ENCODE measurements at places on chromosomes 13 and 19. TPM values are rescaled to one million over a fixed set of nuclear protein-coding genes. Genes with fewer than 3 reads are reported as not detected.

LIN37 gene
- 13.2 TPM for total RNA-seq

TRPC4 gene
- 25.3 TPM for total RNA-seq

FEM1A gene
- total RNA-seq = 17.4 TPM

- DNase-seq = no peak
Observed at GRCh38 chr19:38650911-38651584, 3.6 kb downstream of the ACTN4 start.

DNA sequence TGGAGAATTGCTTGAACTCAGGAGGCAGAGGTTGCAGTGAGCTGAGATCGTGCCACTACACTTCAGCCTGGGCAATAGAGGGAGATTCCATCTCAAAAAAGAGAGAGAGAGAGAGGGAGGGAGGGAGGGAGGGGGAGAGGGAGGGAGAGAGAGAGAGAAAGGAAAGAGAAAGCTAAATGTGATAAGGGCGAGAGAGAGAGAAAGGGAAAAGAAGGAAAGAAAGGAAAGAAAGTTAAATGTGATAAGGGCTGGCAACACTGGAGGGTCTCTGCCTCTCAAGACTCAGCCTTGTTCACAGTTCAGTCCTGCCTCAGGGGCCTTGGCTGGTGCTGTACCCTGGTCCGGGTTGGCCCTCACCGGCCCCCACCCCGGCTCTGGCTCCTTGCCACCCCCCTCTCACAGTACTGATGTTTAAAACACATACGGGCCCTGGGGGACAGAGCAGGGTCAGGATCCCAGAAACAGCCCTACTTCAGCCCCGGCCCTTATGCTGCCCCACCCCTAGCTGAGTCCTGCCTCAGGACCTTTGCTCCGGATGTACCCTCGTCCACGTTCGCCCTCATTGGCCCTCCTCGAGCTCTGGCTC, 3.5 kb downstream of the MAP1S start:
- DNase-seq = no peak

DNA sequence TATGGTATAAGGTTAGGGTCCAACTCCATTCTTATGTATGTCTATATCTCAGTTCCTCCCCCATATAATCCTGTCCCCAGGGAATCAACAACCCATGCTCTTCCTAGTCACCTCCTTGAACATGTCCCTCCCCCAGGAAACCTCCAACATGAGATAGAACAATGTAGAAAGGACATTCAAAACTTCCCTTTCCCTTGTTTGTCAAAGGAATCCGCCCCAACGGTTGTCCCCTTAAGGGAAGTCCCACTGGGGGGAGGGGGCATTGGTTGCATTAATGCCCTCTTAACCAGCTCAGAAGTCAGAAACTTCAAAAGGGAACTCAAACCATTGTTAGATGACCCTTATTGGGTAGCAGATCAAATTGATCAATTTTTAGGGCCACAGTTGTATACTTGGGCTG, 6.8 kb upstream of the ZNF561 start:
- no peak for DNase-seq

DNA sequence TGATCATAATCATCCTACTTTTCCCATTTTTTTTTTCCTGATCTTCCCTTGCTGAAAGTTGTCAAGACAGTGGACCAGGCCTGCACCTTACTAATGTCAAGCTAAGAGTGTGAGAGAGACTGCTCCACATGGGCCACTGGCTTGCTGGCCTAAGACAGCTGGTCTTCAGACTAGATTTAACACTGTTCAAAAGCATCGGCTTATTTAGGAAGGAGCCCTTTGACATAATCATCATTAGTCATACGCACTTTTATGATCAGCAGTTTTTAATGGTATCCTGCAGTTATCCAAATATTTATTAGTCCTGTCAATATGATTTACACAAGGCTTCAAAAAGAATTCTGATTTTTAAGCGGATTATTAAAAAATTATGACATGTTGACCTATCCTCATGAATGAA, 270.6 kb downstream of the DNAJC15 start:
- no peak for DNase-seq

DNA sequence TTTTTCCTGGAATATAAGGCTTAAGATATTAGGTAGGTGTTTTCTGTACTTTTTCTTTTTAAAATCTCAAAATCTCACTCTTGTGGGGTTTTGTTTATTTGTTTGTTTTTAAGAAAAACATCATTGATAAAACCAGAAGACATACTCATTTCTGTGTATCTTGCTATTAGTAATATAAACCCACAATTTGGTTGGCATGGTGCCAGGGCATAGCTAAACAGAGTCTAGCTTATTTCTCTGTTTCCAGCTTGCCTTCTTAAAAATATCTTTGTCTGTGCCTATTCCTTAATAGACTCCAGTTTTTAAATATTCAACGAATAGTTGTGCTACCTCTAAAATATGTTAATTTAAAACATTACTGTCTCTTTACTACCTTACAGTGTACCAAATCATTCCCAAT, 1121.9 kb upstream of the PCDH20 start:
- no peak for DNase-seq

- DNase-seq = peak; percentile 77
Observed at GRCh38 chr19:14477418-14478112, 2.4 kb upstream of the PTGER1 start.

DNA sequence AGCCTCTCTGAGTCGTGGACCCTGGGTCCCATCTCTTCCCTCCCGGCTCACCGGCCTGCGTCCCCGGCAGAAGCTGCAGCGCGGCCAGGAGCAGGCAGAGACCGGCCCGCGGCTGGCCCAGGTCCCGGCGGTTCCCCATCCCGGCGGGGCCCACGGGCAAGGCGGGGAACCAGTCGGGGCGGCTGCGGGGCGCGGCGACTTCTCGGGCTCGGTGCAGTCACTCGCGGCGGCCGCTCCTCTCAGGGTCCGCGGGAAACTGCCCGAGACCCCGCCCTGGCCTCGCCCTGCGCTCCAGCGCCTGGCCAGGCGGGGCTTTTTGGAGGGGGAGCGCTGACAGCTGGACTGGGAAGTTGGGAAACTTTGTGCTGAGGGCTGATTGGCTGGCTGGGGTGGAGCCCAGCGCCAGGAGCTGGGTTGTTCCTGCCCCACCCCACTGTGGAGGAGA, at the start of gene COL5A3:
Gene COL5A3, minus strand, starts transcription at position 258 of the 445 bp plus-strand sequence. Its CDS starts 119 bp downstream, at position 139.
- peak; percentile 41 for DNase-seq

DNA sequence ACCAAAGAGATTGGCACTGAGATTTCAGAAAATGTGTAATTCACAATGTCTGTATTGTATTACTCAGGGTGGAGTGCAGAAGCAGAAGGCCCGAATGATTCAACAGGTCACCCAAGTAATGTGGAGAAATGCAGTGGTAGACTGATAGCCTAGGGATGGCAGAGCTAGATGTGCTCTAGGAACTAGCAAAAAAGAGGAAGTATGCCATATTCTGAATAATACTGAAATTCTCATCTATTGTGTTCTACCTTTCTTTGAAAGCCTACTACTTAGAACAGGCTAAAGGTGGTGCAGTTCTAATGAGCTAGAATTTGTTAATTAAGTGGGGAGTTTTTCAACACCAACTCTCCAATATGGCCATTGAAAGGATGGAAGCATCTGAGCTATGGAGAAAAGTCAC, 1449.8 kb upstream of the MIR17HG start:
- no peak for DNase-seq

- DNase-seq = no peak
Observed at GRCh38 chr19:35860818-35861639, 4.3 kb downstream of the KIRREL2 start.

DNA sequence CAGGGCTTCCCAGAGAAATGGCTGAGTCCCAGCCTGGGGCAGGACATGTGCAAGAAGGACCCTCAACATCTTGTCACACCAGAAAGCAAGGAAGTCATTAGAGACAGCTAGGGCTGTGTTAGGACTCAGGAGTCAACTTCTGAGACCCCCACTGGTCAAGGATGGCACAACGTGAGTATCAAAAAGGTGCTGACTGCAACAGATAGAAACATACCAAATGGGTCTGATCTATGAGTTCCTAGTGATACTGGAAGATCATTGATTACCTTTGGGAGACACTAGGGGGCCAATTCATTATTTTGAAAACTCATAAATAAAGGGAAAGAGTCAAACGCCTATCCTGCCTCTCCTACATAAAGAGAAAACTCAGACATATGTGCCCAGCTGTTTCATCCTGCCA, 73.5 kb upstream of the GJB6 start:
- DNase-seq = no peak

GRCh38 chr19:2077398-2077797, 18.7 kb downstream of the MOB3A start:
- DNase-seq = no peak

DNA sequence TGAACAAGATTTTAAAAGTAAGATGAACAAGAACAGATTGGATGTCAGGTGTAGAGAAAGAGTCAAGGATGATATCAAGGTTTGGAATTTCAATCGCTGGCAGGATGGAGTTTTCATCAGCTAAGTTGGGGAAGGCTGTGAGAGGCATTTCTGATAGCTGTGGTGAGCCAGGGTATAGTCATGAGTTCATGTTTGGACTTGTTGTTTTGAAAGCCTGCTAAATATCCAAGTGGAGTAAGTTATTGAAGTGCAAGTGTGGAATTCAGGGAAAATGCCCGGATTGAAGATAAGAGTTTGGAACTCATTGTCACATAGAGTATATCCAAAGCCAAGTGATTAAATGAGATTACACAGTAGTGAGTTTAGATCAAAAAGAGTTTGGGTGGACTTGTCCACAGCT, 11.0 kb upstream of the EPSTI1 start:
- DNase-seq = no peak

DNA sequence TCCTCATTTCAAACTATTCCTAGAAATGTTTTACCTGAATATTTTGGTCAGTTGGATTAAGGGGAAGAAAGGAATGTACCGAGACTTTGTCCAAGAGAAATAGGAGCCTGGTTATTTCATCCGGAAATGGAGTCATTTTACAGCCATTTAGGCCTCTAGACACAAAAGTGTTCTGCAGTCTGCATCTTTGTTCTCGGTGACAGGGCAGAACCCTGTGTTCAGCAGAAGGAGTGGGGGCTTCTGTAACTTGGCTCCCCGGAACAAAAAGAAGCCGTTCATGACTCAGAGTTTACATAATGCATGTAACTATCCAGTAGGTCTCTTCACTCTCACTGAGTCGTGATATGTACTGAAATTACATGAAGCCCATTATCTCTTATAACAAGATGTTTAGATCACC, 21.6 kb upstream of the FNDC3A start:
- no peak for DNase-seq

GRCh38 chr13:59562924-59563323, 600.8 kb downstream of the DIAPH3 start:
- DNase-seq = no peak

DNA sequence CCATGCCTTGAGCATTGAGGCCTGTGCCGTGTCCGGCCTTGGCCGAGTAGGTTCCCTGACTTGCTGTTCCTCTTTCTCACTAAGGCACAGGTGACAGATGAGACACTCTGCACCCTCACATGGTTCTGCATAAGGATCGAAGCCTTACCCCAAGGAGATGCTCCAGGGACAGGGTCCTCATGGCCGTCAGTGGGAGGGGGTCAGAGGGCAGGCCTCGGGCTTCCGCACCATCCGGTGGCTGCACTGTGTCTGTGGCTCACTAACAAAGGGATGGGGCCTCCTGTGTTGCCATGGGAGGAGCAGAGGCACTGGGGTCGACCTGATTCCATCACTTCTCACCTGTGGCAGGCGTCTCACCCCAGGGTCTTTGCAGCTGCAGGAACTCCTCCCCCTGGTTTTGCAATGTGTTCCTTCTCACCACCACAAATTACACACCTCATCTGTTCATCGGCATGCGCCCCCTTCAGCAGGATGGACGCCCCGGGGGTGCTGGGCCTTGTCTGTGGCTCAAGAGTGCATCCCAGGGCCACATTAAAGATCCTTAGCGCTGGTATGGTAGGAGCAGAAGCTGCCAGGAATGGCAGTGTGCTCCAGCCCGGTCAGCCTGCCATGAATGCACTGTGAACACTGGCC, 113.3 kb upstream of the SOX1 start:
- no peak for DNase-seq

DNA sequence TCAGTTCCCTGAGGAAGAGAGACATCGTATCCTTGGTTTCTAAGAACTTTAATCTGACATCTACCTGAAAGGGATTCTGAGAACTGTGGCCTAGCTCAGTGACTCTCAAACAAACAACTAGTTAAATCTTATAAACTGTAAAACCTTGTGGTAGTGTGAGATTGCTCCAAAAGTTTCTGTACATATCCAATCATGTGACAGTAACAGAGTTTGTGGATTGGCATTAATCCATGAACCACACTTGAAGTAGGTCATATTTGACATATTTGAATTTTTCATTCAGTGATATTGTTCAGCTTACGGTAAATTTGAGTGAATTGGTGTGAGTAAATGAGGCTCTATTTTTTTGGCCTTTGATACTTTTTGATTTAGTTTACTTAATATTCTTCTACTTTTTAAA, 15.0 kb downstream of the TDRD3 start:
- DNase-seq = no peak

- DNase-seq = peak; percentile 92
Observed at GRCh38 chr19:49801966-49802661, 11.0 kb downstream of the FUZ start.

DNA sequence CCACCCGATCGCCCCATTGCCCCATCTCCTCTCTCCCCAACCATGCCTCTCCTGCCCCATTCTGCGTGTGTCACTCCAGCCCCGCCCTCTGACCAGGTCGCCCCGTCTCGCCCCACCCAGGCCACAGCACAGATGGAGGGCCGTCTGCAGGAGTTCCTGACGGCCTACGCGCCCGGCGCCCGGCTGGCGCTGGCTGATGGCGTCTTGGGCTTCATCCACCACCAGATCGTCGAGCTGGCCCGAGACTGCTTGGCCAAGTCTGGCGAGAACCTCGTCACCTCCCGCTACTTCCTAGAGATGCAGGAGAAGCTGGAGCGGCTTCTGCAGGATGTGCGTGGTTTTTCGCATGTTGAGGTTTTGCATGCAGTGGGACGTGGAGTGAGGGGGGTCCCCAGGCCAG, 26.2 kb downstream of the MAST3 start:
- no peak for DNase-seq

All from A673 (cell line).